ENCODE measurements at places on chromosomes 1 and 21.

GRCh38 chr1:222788402-222789156 lies 26.3 kb upstream of the DISP1 start:
- DNase-seq, result no peak

- no peak for DNase-seq
These were observed 735 bp upstream of the EFNA3 start for GRCh38 chr1:155077758-155078445.

GRCh38 chr1:94322696-94323095 lies 85.3 kb upstream of the ARHGAP29 start:
- DNase-seq, result no peak

DNA sequence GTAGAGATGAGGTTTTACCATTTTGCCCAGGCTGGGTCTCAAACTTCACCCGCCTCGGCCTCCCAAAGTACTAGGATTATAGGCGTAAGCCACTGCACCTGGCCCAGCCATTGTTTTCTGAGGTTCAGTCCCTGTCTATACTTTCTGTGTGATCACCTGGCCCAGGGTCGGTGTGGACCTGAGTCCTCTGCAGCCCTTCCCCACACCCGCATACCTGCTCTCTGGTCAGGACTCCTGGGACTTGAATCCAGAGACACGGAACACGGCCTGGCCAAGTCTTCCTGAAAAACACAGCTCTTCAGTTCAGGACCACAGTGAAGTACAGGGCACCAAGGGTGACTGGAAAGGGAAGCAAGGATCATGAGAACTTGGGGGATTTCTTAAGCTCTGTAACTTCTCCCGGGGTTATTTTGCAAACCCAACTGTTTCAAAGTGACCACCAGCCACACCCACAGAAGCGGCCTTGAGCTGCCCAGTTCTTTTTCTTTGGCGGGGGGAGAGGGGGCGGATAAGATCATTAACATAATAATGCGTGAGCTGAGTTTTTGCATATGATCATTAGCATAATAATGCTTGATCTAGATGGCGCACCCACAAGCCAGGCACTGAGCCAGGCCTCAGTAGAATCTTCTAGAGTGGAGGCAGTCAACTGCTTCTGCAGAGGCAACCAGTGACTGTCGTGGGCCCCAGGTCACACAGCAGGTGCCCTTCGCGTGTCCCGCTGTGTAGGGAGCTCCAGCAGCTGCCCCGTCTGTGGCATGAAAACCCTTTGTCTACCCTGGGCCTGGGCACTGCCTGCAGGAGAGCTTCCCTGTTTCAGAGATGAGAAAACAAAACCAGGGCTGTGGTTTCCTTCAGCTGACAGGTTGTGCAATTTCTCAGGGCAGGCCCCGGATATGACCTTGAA lies 1.7 kb upstream of the NADK start:
- DNase-seq, result no peak

DNA sequence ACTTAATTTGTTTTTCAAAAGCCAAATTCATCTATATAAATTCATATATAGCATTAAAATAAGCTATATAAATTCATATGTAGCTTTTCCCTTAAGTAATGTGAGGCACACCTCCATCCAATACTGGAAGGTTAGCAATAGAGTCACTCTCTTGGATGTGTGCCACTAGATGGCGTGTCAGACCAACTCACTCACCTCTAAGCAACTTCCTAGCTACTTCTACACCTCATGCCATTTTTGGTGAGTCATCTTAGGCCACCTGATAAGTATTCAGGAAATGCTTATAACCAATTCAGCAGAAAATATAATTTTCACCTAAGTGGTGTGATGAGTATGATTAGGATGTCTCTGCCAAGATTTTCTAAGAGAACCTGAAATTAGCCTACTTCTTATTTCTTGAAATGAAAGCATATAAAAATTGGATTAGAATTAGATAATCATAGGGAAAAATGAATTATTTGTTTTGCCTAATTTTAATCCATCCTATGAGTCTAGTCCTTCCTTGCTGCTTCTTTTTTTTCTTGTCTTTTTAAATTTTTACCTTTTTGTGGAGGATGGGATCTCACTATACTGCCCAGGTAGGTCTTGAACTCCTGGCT lies 34.4 kb upstream of the TADA1 start:
- peak; percentile 27 for DNase-seq
